ENCODE measurements at places on chromosomes 11 and 22.
A peak's percentile ranks its signal among the peaks of the same experiment; 100 is the strongest.

GRCh38 chr11:121881806-121882205, 234.2 kb downstream of the BLID start:
- H3K27me3 ChIP-seq: no peaks in the 10 kb centered on the region
- H3K36me3 ChIP-seq: no peaks in the 10 kb centered on the region
- no peak overlapping the region for H3K4me3 ChIP-seq
- no peak for DNase-seq

- H3K27ac ChIP-seq: no peak overlapping the region
- H3K27me3 ChIP-seq: no peaks in the 10 kb centered on the region
- no peak for DNase-seq
These were observed 118.3 kb downstream of the CD44 start for GRCh38 chr11:35257281-35257680.

- no peaks in the 10 kb centered on the region for H3K27me3 ChIP-seq
- H3K27ac ChIP-seq: peak overlapping the region; percentile 87
- peaks cover 52% of the 10 kb centered on the region for H3K4me1 ChIP-seq
- H3K36me3 ChIP-seq: no peaks in the 10 kb centered on the region
- peak; percentile 50 for DNase-seq
These were observed 2.6 kb downstream of the METTL15 start for GRCh38 chr11:28110821-28111200.

GRCh38 chr11:29564486-29564885, 452.3 kb downstream of the KCNA4 start:
- no peaks in the 10 kb centered on the region for H3K36me3 ChIP-seq
- no peaks in the 10 kb centered on the region for H3K4me1 ChIP-seq
- H3K27ac ChIP-seq: no peak overlapping the region
- no peak for DNase-seq
- no peak overlapping the region for H3K4me3 ChIP-seq

DNA sequence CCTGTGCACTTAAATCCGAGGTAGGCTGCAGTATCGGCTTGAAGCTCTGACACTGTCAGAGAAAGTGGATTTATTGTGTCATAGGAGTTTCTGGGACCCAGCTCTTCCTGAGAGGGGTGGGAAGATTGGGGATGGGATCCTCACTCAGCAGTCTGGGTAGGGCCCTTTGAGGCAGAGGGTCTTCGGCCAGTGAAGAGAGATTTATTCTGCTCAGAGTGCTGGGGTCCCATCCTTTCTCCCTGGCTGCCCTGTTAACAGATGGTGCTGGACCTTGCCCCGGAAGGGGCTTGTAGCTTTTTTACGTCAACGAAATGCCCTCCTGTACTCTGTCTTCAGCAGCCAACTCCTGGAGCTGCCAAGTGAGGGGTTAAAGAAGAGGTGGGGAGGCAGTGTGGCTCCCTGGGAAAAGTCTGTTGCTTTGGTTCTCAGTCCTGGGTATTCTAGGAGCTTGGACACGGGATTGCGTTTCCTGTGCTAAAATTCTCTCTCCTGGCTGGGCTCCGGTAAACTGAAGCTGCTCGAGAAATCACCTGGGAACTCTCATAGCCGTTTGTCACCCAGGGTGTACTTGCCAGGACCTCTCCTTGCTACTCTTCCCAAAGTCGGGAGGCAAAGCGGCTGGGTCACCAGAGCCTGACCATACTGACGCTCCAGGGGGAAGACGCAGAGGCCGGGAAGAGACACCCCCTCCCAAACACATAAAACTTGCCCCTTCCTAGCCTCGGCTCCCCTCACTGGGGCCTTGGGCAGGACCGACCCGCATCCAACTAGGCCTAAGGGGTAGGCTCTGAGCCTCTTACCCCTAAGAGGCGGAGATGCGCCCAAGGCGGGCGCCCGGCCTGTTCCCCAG, 806 bp upstream of the SMDT1 start:
- peaks cover 41% of the 10 kb centered on the region for H3K36me3 ChIP-seq
- peak overlapping the region; percentile 90 for H3K27ac ChIP-seq
- peak overlapping the region; percentile 60 for H3K4me3 ChIP-seq
- peaks cover 38% of the 10 kb centered on the region for H3K4me1 ChIP-seq

DNA sequence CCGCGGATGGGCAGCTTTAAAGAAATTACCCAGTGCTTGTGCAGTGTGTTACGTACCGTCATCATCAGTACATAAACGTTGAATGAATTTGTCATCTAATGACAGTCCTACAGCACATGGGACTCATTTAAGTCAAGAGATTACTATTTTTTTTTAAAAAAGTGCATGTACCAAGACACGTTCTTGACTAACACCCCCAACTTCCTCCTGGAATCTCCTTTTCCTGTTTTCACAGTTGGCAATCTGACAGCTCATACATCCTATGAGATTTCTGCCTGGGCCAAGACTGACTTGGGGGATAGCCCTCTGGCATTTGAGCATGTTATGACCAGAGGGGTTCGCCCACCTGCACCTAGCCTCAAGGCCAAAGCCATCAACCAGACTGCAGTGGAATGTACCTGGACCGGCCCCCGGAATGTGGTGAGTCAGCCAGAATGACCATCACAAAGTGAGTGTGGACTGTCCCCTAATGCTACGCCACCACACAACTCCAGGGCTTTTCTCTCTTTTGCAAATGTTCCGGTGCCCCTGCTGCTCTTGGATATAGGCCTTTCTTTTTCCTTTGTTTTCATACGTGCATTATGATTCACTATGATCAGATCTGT, 162.0 kb upstream of the SORL1-AS1 start:
- H3K27ac ChIP-seq: no peak overlapping the region
- no peak overlapping the region for H3K4me3 ChIP-seq
- no peaks in the 10 kb centered on the region for H3K4me1 ChIP-seq
- H3K27me3 ChIP-seq: no peaks in the 10 kb centered on the region
- no peak for DNase-seq
- H3K36me3 ChIP-seq: no peaks in the 10 kb centered on the region

DNA sequence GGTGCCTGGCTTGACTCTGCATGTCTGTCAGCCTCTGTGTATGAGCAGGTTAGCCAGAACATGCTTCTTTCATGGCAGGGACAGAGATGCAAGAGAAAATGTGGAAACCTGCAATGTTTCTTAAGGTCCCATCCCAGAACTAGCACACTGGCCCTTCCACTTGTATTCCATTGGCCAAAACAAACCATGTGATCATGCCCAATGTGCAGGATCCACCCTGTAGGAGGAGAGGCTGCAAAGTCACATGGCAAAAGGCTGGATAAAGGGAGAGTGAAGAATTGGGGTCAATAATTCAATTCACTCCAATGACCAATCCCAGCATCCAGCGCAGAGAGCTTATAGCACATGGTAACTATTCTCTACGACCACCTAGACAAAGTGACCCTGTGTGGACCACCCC, 405.5 kb downstream of the MIAT start:
- no peak overlapping the region for H3K27ac ChIP-seq
- no peak for DNase-seq
- H3K4me3 ChIP-seq: no peak overlapping the region
- H3K27me3 ChIP-seq: peaks cover 31% of the 10 kb centered on the region

DNA sequence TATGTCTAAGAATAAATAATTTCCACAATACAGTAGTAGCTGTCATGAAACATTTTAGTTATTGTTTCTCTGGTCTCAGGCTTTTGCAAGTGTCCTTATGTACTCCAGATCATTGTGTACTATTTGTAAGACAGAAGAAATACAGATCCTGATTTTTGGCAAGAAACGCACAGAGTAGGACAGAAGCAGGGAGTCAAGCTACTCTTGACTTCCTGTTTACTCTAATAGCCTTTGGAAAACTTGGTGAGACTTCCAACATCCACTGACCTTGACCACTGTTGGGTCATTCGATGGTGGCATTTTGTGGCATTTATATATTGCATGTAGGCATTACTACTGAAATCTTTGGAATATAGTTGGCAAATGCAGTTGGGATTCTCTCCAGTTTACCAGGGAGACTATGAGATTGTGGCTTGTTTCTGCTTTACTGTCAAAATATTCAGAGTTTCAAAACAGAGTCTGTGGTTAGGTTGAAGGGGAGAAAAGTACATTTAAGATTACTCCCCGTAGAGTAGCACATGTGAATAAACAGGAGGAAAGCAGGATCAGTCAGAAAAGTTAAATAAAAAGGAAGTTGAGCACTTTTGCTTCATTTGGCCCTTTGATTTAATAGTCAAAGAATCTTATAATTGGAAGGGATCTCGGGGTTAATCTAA, 726.1 kb upstream of the CCDC90B start:
- H3K4me3 ChIP-seq: no peak overlapping the region
- H3K27ac ChIP-seq: no peak overlapping the region
- no peaks in the 10 kb centered on the region for H3K36me3 ChIP-seq

DNA sequence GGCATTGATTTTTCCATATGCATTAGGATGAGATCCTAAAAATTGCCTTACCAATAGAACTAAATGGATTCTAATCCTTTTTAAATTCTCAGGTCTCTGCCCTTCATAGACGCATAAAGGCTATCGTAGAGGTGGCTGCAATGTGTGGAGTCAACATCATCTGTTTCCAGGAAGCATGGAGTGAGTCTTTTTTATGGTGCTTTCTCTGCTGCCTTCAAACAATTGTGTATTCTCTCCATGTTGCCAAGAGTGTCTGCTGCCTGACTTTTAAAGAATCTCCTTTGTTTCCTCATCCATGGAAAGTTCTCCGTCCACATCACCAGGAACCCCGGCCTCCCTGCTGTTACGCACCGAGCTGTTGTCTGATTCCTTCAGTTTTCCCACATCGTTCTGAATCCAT, 6.9 kb downstream of the UPB1 start:
- no peak overlapping the region for H3K4me3 ChIP-seq
- no peak overlapping the region for H3K27ac ChIP-seq
- H3K36me3 ChIP-seq: no peaks in the 10 kb centered on the region
- DNase-seq: no peak
- no peaks in the 10 kb centered on the region for H3K27me3 ChIP-seq

Data from stomach (tissue), 19 donors.